ENCODE measurements at places on chromosomes 5 and 9.

DNA sequence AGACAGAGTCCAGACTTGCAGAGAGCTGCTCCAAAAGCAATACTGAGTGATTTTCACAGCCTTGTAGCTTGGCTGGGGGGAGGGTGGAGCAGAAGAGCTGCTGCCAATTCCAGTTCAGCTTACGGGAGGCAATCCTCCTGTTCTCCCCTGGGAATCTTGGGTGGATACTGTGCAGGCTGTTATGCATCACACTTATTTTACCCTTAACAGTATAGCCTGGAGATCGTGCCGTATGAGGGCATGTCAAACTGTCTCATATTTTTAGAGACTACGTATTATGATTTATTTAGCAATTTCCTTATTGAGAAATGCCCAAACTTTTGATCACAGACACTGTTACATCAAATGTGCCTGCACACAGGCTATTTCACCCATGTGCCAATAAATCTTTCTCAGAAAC is 85.2 kb downstream of the BASP1 start:
- DNase-seq = no peak

DNA sequence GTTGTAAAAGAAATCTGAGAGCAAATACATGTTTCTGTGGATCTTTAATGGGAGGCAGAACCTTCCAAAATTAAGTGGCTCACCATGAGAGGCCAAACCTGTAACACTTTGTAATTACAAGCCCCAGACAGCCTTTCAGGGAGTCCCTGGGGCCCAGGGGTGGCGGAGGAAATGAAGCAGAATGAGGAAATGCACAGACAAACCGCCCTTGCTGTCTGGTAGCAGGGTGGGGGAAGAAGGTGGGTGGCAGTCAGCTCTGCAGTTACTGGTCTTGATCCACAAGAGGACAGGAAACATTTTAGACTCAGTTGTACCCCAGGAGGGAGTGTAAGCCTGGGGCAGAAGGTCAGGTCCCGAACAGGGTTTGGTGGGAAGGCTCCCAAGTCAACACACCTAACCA is 6.5 kb downstream of the ARL14EPL start:
- no peak for DNase-seq

GRCh38 chr9:73137914-73138313 is 13.8 kb upstream of the ANXA1 start:
- no peak for DNase-seq

GRCh38 chr5:59128646-59129290 is 545.9 kb downstream of the RAB3C start:
- no peak for DNase-seq

DNA sequence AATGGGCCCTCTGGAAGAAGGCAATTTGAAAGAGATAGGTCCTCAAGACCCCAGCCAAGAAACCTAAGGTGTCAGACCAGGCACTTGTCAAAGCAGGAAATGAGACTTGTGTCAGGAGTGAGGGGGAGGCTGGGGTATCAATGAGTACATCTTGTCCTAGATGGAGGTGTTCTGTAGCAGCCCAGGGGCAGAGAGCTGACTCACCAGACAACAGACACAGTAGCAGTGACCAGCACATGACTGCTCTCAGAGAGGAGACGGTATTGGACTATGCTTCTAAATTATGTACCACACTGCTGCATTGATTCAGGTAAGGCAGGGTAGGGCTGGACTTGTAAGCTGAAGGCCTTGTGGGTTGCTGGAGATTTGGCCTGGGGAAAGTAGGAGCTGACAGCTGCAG is 551.2 kb upstream of the KLF4 start:
- DNase-seq = no peak

GRCh38 chr9:27866741-27867140 is 293.5 kb upstream of the C9orf72 start:
- no peak for DNase-seq

GRCh38 chr5:160699301-160699700 is 152.7 kb downstream of the ATP10B start:
- DNase-seq = no peak

DNA sequence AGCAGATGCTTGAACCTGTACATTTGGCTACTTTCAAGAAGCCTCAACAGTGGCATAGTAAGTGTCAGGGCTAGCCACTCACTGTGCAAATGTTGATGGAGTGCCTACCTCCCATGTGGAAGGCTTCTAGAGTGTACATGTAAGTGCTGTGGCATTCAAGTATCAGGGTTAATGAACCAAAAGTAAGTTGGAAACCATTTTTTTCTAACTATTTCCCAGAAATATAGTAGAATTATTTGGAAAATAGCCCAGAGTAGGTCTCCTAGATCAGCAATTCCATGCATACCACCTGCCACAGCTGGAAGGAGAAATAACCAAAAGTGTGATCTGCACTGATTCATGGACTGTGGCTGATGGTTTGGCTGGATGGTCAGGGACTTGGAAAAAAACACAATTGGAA is 53.3 kb downstream of the FOXD1 start:
- no peak for DNase-seq

GRCh38 chr9:94805585-94805984 is 79.1 kb downstream of the AOPEP start:
- DNase-seq = no peak

GRCh38 chr5:9233712-9234111 is 312.2 kb downstream of the SEMA5A start:
- no peak for DNase-seq

DNA sequence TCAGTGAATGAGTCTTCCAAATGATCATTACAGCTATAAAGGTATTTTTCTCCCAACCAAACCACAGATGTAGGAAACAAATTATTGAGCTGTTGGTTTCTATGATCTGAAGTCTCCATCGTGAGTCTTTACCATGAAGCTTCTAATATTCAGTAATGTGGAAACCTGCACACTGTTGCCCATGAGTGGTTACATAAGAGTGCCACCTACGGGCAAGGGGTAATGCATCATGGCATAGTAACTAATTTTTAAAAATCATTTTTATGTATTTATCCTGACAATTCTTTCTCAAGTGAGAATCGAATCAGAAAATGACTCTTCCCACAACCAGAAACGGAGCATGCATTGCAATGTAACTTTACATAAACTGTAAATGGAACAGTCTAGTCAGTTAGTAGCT is 282.5 kb upstream of the SMARCA2 start:
- no peak for DNase-seq

Data from activated T-cell treated with anti-CD3 and anti-CD28 coated beads for 24 hours (primary cell).